ENCODE measurements at places on chromosomes 12 and 14. TPM values are rescaled to one million over a fixed set of nuclear protein-coding genes. Genes with fewer than 3 reads are reported as not detected.

DNA sequence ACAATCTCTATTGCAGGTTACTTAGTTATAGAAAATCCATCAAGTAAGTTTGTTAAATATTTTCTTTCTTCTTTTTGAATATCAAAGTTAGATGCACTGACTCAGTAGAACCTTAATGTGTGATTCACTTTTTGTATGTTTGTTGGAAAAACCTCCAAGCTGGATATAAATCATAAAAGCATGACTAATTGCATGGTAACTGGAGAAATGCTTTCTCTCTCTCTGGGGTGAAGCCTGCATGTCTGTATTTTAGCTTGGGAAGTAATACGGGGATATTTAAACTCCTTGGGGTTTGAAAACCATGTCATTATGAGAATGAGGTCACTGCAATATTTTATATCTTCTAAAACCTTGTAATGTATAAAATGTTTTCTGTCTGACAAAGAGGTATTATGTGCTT lies 58.6 kb upstream of the MYF6 start:
- DNase-seq = no peak

GLIPR1L1 gene
- total RNA-seq = not detected

DNA sequence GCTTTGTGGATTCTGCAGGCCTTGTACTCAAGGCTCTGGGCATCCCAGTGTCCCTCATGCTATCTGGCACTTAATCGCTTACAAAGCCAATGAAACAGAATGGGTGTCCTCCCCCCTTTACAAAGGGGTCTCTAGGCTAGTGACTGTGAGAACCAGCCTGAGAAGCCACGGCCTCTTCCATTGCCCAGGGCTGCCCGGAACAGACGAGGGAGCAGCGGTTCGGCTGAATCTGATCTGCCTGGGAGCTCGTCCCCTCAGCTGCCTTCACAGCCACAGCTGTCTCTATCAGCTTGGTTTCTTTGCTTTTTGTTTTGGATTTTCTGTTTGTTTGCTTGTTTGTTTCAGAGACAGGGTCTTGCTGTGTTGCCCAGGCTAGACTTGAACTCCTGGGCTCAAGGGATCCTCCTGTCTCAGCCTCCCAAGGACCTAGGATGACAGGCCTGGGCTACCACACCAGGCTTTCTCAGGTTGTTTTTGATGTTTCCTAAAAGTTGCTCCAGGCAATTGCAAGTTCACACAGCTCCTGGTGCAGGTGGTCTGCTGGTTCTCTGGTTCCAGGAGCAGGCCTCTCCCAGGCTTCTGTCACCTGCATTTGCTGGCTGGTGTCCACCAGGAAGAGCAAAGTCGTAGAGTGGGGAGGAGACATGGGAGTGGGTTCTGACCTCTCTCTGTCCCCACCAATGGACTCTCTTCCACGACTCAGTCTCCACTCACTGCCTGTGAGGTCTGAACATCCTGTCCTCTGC lies 10.9 kb upstream of the RIN3 start:
- no peak for DNase-seq

- no peak for DNase-seq
These were observed 1.1 kb downstream of the KLHL28 start for GRCh38 chr14:44960646-44961045.

C12orf54 gene
- 0.53 TPM for total RNA-seq

GRCh38 chr12:111841236-111841749 lies 735 bp upstream of the MAPKAPK5 start:
- DNase-seq = no peak

- no peak for DNase-seq
These were observed 61.6 kb downstream of the KSR2 start for GRCh38 chr12:117907108-117907689.

GRCh38 chr12:115687094-115687493 lies 590.4 kb downstream of the MED13L start:
- DNase-seq = no peak

CCDC59 gene
- total RNA-seq = 31.5 TPM

GRCh38 chr14:95039259-95039992 lies 117.9 kb downstream of the DICER1 start:
- no peak for DNase-seq

DNA sequence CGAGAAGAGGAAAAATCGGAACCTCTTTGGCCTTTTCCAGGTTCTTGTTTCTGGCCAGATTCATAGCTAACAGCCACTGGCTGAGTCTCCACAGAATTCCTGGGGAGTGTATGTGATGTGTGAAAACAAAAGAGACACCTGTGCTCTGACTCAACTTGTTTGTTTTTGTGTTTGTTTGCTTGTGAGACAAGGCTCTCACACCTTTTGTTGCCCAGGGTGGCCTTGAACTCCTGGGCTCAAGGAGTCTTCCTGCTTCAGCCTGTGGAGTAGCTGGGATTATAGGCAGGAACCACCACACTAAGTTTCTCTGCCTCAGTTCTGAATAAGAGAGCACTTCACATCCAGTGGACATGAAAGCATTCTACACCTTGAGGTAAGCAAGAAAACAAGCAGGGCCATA lies 22.7 kb downstream of the MFAP5 start:
- no peak for DNase-seq

DNA sequence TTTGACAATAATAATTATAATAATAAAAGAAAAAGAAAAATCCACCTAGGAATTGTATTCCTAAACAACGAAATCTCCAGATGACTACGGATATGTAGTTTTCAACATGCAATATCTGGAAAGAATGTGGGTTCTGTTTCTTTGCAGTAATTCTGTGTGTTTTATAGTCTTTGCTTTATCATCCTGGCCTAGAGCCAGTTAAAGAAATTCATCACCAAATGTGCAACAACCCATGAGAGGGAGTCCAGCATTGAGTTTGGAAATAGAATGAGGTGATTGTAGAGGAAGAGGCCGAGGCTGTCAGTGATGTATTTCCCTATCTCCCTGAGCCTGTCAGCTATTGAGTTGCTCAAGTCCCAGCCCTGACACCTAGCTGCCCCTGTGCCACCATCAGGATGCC lies 200.5 kb upstream of the DCN start:
- DNase-seq = no peak

AKAP6 gene
- 8.6 TPM for total RNA-seq

MAP3K9 gene
- total RNA-seq = 9.4 TPM

DNA sequence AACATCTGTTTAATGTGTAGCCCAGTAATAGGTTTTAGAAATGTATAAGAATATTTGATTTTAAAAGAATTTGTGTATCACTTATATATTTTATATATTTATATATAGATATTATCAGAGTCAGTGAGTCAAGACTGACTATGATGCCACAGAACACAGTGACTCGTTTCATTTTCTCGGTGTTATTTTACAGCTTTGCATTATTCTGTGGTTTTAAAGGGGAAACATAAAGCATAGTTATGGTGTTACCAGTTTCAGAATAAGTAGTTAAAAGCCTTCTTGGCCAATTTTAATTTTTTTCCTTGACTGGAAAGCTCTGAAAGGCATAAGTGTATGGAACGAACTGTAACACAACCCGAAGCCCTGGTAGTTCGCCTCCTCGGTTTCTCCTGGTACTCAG lies 91.0 kb downstream of the GRIP1 start:
- no peak for DNase-seq

GRCh38 chr12:52241205-52241842 lies 8.3 kb downstream of the KRT7 start:
- DNase-seq = no peak

TSPAN19 gene
- total RNA-seq = 6.6 TPM

DNA sequence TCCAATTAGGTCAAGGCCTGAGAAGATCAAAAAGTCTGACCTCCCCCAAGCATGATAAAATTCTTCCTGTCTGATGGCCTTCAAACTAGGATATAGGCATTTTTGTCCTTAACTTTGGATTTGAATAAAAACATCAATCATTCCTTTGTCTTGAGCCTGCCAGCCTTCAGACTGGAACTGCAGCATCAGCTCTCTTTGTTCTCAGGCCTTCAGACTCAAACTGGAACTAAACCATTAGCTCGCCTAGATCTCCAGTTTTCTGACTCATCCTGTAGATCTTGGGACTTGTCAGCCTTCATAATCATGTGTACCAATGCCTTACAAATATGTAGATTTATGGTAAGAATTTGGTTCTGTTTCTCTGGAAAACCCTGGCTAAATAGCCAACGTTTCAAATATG lies 721.7 kb downstream of the GALC start:
- DNase-seq = no peak

GRCh38 chr14:61691495-61691894 lies 3.8 kb upstream of the HIF1A start:
- no peak for DNase-seq

TEX52 gene
- total RNA-seq = not detected

CAND1 gene
- 104 TPM for total RNA-seq

KRT80 gene
- total RNA-seq = 3.0 TPM

DNA sequence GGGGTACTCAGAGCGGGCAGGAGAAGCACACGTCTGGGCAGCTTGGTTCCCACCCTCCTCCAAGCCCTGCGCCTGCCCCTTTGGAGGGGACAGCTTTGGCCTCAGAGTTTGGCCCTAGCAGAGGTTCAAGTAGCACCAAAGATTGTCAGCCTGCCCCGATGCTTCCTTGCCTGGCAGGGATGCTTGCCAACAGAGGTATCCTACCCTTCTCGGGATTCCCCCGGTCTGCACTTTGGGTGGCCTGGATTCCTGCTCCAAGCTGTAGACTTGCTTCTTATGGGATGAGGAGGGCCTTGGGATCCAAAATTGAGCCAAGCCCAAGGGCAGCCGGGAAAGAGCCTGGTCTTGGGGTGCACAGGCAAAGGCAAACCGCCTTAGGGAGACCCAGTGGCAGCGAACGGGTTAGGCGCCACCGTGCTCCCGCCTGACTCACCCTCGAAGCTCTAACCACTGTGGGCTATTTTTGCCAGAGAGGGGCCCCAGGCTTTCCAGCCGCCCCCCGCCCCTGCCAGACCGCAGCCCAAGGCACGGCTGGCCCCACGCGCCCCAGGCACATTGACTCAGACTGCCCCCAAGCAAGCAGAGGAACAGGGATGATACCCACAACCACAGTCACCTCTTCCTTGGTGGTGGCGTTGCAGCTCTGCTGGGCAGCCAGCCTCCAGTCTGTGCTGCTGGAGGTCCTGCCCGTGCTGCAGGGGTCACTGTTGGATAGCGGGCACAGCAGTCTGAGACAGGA lies 847 bp upstream of the WNT10B start:
- DNase-seq = no peak

DNA sequence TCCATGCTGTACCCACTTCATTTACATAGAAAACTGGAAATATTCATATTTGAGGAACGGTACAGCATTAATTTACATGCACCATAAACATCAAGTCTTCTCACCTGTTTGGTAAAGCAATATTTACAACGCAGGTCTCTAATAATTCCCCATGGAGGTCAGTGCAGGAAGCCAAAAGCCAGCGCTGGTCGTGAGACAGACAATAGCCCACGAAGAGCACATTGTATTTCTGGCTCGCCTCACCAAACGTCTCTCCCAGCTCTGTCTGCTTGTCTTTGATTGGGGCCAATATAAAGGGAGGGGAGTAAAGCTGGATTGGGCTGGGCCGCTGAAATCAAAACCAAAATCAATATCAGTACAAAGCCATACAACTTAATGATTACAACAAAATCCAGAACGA lies 302.1 kb downstream of the MED13L start:
- DNase-seq = no peak

- no peak for DNase-seq
These were observed 40.2 kb downstream of the TEAD4 start for GRCh38 chr12:2999265-2999841.

GRCh38 chr12:16352481-16352880 lies 5.0 kb downstream of the MGST1 start:
- no peak for DNase-seq

Data from lower lobe of right lung (tissue), 2 donors.